ENCODE measurements at places on chromosomes 3 and 15.
A peak's percentile ranks its signal among the peaks of the same experiment; 100 is the strongest.

GRCh38 chr15:59384507-59384906, 11.8 kb upstream of the MYO1E start:
- DNase-seq = no peak

- DNase-seq = no peak
These were observed 59.2 kb downstream of the TMOD3 start for GRCh38 chr15:51888593-51889195.

DNA sequence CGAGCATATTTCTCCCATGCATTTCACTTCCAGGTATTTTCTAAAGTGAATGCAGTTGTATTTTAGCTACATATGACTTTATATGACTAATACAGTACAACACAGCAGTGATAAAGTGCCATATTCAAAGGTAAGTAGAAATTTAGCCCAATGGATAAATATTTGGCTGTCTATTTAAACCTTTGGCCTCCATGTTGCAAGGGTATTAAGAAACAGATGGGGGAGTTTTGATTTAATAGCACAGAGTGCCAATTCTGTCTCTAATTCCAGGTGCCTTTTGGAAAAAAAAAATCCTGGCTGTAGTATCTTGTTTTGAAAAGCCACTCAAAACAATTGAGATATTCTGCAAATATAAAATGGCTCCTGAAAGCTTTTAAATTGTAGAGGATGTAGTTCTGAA, 44.9 kb upstream of the SGO1 start:
- no peak for DNase-seq

GRCh38 chr15:60798821-60799220, 319.9 kb upstream of the ICE2 start:
- peak; percentile 70 for DNase-seq

DNA sequence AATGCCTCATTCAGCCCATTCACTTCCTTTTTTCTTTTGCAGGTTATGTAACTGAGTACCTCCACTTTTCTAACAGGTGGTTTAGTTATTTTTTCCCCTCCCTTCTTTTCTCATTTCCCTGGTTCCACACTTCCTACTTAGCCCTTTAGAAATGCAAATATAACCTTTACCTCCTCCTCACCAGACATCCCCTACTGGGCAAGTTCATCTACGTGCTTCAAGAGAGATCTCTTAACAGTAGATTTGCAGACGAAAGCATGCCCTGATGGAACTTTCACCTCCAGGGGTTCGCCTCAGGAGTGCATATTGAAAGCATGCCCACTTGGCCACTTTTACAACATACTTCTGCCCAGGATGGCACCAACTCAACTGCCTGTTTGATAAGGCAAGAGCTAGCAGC, 314.1 kb upstream of the LRRC3B start:
- no peak for DNase-seq

DNA sequence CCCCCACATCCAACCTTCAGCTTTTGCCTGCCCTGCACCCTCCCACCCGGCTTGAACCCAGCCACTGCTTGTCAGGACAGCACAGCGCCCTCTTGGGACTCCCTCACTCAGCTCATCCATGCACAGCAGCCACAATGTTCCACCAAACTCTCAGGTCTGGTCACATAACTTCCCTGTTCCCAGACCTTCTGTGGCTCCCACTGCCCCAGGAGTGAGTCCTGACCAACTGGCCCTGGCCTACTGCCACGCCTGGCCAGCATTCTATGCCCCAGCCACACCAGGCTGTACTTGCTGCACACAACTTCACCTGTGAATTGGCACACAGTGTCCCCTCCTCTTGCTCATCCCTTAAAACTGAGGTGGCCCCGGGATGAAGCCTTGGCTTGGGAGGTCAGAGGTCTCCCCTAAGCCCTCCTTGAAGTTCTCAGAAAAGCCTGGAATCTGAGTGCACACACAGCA, 21.0 kb downstream of the PLXNB1 start:
- DNase-seq = no peak

- peak; percentile 63 for DNase-seq
These were observed 84.8 kb downstream of the SMAD3 start for GRCh38 chr15:67150023-67150860.

All from stimulated activated naive CD4-positive, alpha-beta T cell treated with Interleukin-2 at 50 U/mL for 16 hours (primary cell).